Activated naive CD4-positive, alpha-beta T cell treated with Interleukin-2 at 50 U/mL for 16 hours (primary cell): ENCODE measurements at places on chromosomes 6 and 20.

DNA sequence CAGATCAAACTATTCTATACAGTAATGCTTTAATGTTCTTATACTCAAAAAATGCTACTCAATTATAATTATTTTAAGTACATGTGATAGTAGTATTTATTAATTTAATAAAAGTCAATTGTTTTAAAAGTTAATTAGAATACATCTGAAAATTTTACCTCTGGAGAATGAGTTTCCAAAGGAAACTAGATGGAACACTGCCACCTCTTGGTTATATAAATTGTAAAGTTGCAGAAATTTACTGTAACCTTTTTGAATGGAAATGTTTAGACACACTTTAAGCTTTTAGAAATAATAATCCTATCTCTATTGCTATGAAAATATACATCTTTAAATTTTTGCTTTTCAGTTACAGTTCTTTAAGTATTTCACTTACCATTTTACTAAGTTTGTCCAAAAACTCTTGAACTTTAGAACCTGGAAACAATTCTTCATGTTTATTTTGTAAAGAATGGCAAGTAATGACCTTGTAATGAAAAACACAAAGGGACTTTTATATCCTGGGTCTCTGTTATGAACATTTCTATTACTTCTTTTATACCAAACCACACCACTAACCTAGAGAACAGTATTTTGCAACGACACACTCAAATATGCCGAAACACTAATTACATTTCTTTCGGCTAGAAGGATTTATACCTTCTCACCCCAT is 10.9 kb upstream of the BMP5 start:
- no peak for DNase-seq

- no peak for DNase-seq
Measured at GRCh38 chr20:46108435-46108841, 9.7 kb upstream of the CD40 start.

GRCh38 chr6:79878142-79878748 is 69.1 kb downstream of the ELOVL4 start:
- DNase-seq: no peak

DNA sequence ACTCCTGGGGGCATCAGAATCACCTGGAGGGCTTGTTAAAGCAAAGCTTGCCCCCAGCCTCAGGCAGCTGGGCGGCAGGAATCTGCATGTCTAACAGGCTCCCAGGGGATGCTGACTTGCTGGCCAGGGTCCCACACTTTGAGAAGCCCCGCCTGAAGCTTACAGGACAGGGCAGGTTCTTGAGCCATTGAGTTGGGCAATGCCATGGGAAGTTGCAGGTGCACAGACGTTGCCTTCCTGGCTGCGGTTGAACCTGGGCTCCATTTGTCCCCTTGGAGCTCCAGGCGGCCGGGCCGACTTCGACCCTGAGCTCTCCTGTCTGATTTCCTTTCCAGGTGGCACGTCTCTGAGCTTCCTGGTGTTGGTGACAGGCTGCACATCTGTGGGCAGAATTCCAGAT is 46.8 kb downstream of the SYNJ2 start:
- no peak for DNase-seq

GRCh38 chr20:8424010-8424409 is 291.9 kb downstream of the PLCB1 start:
- no peak for DNase-seq

- no peak for DNase-seq
Measured at GRCh38 chr6:3861424-3861823, 12.3 kb downstream of the FAM50B start.

- DNase-seq: no peak
Measured at GRCh38 chr6:71139249-71139648, 149.4 kb upstream of the OGFRL1 start.

GRCh38 chr6:18276610-18277236 is 12.4 kb upstream of the DEK start:
- no peak for DNase-seq

DNA sequence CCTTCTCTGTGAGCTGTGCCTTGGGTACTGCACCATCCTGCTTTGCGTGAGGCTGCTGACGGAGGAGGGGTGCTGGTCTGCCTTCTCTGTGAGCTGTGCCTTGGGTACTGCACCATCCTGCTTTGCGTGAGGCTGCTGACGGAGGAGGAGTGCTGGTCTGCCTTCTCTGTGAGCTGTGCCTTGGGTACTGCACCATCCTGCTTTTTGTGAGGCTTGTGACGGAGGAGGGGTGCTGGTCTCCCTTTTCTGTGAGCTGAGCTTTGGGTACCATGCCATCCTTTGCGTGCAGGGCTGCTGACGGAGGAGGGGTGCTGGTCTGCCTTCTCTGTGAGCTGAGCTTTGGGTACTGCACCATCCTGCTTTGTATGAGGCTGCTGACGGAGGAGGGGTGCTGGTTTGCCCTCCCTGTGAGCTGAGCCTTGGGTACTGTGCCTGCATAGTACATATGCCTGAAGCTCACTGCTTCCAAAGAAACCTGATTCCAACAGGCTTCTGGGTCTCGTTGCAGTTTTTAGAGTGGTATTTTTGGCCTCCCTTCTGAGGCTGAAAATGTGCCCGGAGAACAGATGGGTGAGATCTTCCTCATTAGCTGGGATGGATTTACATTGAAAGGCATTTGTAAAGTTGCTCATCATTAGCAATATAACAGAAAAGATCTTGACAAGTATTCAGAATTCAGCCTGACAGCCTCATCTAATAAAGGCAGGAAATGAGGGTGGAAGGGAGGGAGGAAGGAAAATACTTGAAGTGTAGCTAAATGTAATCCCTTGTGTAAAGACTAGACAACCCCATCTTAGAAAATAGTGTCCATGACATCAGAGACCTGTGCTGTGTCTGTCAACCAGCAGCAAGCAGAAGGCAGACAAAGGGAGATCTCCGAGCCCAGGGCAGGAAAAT is 46.8 kb upstream of the UNC93A start:
- DNase-seq: no peak

- no peak for DNase-seq
Measured at GRCh38 chr6:85580878-85581267, 12.8 kb downstream of the SNX14 start.

- no peak for DNase-seq
Measured at GRCh38 chr6:170225852-170226417, 64.9 kb downstream of the DLL1 start.

DNA sequence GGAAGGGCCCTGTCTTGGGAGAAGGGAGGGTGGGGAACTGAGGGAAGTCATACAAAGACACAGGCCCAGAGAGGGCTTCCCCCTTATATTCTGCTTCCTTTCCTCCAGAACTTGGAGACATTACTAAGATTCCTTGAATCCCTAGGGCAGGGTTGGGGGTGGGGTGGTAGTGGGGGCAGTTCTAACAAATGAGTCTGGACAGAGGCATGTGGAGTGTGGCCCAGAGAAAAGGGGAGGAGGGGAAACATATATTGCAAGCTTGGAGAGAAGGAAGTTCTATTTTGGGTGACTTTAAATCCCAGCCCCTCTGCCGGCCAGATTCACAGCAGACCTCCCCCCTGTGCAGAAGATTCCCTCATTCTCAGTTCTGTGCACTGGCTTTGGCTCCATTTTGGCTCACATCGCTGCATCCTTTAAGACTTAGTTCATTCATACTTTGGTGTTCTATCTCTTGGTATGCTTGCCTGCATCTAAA is 43.7 kb downstream of the DAAM2 start:
- DNase-seq: no peak

DNA sequence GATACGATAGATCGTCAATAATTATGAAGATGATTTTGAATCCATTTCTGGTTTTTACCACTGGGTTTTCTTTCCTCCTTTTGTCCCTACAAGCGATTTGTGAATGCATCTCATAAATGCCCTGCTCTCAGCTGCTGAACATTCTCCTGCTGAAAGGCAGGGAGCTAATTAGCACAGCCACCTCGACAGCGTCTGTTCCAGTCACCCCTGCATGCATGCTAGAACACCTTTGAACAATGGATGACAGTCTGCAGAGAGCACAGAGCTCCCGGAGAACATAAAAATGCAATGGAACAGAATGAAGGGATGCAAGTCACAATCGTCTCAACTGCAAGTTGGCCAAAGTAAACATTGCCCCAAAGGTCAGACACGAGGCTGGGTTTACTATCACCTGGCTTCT is 105.8 kb downstream of the SLC35B3 start:
- no peak for DNase-seq

- DNase-seq: no peak
Measured at GRCh38 chr6:96645106-96645505, 82.2 kb downstream of the FHL5 start.

DNA sequence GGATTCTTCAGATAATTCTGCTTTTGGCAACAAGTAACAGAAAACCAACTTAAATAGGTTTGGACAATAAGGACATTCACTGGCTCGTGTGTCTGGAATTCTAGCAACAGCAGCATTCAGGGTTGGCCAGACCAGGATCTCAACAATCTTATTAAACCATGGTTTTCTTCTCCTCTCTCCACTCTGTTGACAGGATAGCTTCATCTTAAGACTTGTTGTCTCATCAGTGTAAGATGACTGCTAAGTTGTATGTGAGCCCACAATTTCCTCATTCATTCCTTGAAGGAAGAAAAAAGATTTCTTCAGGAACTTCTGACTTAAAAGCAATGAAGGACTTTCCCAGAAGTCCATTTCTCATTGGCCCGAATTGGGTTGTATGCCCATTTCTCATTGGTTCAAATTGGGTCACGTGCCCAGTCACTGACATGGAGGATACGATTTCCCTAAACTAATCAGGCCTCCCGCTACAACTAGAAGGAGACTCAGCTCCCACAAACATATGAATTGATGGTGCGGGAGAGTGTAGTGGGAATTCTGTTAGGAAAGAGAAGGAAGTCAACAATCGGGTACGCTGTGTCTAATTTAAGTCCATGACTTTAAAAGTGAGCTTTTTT is 83.7 kb downstream of the SLC22A3 start:
- DNase-seq: no peak

- DNase-seq: no peak
Measured at GRCh38 chr20:25489221-25489871, 81.9 kb downstream of the GINS1 start.

DNA sequence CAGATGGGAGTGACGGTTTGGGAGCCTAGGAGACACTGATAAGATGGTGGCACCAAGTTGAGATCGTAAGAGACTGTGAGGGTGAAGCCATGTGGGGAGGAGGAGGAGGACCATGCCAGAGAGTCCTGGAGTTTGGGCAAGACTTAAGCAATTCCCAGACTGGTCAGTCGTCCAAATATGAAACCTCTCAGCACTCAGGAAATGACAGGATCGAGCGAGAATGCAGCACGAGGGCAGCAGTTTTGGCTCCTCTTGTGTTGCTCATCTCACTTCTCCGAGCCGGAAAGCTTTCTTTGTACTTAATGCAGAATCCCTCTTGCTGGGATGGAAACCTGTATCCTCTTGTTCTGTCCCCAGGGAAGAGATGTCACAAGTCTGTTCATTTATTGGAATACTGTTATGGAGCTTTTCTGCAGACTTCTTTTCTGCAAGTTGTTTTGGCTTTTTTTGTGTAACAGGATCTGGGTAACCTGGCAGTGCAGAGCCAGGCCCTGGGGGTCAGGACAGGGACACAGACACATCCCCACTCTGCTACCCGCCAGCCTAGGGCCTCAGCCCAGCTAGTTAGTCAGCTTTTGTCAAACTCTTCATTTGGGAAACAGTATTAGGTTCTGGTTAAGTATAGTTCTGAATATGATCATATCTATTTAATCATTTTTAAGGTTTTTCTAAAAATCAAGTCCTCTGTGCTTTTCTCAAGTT is 34.3 kb downstream of the FNDC1 start:
- DNase-seq: no peak

GRCh38 chr6:142752348-142752747 is 192.6 kb downstream of the HIVEP2 start:
- no peak for DNase-seq
